ENCODE measurements at places on chromosomes 11 and 22. TPM values are rescaled to one million over a fixed set of nuclear protein-coding genes. Genes with fewer than 3 reads are reported as not detected.

UEVLD gene
- total RNA-seq: 46.7 TPM

MFNG gene
- 0.07 TPM for total RNA-seq

AKIP1 gene
- total RNA-seq: 66.6 TPM

MYOD1 gene
- 0.05 TPM for total RNA-seq

CYP2D6 gene
- not detected for total RNA-seq

CD3D gene
- not detected for total RNA-seq

MRGPRX4 gene
- not detected for total RNA-seq

ZBED5 gene
- total RNA-seq: 43.9 TPM

CST6 gene
- 0.20 TPM for total RNA-seq

HSD17B12 gene
- total RNA-seq: 110 TPM

C11orf24 gene
- 42.3 TPM for total RNA-seq

NADSYN1 gene
- total RNA-seq: 23.8 TPM

CHRM1 gene
- total RNA-seq: not detected

- peak; percentile 80 for DNase-seq
Observed at GRCh38 chr11:208181-208916, 841 bp downstream of the RIC8A start.

DNA sequence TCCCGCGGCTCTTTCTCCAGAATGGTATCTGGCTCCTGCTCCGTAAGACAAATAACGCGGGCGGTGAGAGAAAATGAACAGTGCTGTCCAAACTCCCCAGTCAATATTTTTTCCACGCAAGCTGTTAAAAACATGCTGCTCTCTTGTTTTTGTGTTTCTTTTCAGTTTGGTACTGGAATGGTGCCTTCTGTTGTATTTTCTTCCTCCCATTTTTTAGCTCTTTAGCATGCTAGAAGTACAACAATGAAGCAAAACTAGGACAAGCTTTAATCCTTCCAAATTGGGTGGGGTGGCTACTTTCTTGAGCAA is 599 bp upstream of the PPP2R1B start:
- no peak for DNase-seq

DNA sequence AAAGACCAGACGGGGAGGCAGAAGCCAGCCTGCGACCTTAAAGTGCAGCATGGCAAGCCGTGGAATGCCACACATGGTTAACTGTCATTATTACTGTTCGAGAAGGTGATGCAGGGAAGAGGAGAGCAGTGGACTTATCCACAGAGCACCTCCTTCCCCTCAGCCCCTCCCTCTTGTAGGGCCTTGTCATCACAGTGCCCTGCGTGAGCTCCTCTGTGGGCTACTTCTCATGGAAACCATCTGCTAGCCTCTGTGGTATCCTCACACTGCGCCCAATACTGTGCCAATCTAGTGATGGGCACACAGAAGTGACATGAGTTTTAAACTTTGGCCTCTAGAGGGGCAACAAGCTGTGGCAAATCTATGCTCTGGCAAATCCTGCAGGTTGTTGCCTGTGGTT is 18.2 kb upstream of the CCDC134 start:
- no peak for DNase-seq

GRCh38 chr11:83680321-83680720 is 394.2 kb upstream of the CCDC90B start:
- DNase-seq: no peak

- DNase-seq: no peak
Observed at GRCh38 chr11:106990331-106990730, 27.9 kb downstream of the GUCY1A2 start.

DNA sequence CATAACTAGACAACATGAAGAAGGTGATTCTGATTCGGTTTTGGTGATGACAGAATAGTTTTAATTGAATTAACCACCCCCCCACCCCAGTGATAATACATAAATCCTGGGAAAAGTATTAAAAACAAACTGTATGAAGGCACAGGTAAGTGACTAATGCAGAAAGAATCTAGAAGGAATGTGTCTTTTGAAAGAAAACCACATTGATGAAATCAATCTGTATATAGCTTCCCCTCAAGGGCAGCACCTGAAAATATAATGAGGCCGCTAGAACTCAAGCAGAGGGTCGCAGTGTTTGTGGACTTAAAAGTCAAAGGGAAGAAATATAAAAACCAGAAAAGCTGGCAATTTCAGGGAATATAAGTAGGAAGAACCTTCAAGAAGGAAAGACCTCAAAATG is 580.5 kb upstream of the CHORDC1 start:
- DNase-seq: no peak

DNA sequence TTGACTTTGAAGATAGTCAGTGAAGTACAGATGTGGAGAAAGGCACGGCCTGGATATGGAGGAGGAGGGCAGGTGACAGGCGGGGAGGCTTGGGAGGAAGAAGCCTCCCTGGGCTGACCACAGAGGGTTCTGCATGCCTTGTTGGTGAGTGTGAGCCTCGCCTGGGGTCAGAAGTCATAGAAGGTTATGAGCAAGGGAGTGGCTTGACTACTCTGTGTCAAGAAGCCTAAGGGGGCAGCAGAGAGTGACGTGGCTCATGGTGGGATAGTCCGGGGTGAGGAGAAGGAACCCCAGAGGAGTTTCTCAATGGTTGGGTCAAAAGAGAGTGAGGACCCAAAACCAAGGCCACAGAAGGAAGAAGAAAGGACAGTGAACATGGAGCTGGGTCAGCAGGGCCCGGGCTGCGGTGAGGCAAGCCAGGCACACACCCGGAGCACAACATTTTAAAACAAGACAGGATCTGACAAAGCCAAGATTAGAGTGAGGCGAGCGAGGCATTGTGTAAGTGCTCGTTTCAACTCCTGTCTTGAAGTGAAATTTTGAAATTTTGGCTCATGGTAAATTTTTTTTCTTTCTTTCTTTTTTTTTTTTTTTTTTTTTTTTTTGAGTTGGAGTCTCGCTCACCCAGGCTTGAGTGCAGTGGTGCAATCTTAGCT is 31.9 kb downstream of the PDGFB start:
- peak; percentile 85 for DNase-seq

- DNase-seq: peak; percentile 71
Observed at GRCh38 chr11:94705891-94706615, 62.1 kb upstream of the AMOTL1 start.

- DNase-seq: no peak
Observed at GRCh38 chr11:61903845-61904244, 12.5 kb upstream of the FADS3 start.

GRCh38 chr11:32002311-32002710 is 88.6 kb upstream of the RCN1 start:
- DNase-seq: no peak

- no peak for DNase-seq
Observed at GRCh38 chr22:44532552-44532951, 34.5 kb upstream of the RTL6 start.

GRCh38 chr11:35622070-35622469 is 3.8 kb downstream of the FJX1 start:
- peak; percentile 88 for DNase-seq

DNA sequence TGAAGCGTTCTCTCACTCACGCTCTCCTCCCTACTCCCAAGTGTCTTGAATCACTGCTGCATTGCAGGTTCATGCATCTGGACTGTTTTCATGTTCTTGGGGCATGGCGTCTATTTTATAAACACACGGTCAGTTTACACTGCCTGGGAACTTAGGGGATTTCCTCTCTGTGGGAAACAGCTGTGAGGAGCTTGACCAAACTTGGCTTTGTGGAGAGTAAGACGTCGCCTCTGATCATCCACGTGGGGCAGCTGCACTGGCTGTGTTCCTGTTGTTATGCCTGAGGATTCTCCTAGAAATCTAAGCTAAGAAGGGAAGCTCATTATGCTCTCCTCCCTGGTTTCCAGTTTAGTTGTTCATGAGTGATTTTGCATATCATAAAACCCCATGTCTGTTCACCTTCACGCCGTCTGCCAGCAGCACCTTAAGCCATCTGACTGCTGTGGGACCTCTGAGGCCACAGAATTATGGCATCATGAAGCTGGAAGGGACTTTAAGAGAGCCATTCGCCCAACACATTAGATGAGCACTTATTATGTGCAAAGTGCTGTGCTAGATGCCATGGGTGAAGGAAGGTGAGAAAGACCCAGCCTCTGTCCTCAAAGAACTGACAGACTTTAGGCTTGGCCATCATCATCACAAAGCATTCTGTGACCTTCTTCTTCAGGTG is 38.8 kb upstream of the POU2AF1 start:
- peak; percentile 62 for DNase-seq

DNA sequence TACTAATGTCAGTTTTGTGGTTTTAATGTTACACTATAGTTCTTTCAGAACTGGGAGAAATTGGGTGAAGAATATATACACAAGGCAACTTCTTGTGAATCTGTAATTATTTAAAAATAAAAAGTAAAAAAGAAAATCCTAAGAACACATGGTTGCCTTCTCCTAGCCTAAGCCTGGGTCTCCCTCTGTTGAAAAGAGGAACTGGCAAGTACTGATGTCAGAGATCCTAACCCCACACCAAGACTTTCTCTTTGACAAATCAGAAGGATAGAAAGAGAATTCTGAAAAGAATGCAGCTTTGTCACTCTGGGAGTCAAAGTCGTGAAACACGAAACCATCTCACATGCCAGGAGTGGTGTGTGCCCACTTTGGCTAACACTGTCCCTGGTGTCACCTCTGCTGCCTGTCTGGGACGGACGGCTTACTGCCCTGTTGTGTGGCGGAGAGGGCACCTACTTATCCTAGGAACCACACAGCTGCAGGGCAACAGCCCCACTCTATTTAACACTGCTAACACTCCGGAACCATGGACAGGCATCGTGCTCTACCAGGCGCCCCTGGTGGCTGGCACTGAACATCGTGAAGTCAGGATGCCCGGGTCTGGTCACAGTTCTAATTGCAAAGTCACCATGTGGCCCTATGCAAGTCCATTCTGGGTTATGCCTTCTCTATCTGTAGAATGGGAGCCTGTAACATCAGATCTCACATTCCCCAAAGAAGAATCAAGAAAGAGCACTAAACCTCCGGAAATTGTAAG is 108.7 kb upstream of the CD82 start:
- DNase-seq: no peak

- peak; percentile 72 for DNase-seq
Observed at GRCh38 chr11:79437278-79437980, 3.4 kb downstream of the TENM4 start.

DNA sequence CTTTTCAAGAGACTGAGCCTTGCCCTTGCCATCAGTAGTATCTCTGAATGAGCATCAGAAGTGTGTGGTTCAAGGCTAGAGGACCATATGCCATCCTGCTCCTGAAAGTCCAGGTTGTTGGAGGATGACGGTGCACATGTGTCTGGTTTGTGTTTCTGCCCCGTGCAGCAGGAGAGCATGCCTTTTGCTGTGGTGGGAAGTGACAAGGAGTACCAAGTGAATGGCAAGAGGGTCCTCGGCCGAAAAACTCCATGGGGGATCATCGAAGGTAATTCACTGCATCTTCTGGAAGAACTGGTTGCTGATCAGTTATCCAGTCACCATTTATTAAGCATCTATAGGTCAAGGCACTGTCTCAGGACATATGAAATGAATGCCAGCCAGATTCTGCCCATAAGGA is 6.1 kb upstream of the WBP2NL start:
- DNase-seq: no peak

DNA sequence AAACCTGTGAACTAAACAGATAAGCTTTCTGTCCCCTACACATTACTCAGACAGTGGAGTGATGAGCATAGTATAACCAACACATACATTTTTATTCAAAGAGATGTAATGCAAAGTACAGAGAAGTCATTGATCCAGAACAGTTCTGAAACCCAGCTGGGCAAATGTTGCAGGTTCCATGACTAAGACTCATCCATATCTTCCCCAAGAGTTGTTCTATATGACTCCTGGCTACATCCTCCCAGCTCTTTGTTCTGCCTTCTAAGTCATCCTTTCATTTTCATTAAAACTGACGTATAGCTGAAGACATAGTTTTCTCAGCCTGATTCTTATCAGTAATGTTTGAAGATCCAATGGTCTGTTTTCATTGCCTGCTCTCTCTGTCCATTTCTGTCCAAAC is 47.3 kb downstream of the PLAAT5 start:
- no peak for DNase-seq

DNA sequence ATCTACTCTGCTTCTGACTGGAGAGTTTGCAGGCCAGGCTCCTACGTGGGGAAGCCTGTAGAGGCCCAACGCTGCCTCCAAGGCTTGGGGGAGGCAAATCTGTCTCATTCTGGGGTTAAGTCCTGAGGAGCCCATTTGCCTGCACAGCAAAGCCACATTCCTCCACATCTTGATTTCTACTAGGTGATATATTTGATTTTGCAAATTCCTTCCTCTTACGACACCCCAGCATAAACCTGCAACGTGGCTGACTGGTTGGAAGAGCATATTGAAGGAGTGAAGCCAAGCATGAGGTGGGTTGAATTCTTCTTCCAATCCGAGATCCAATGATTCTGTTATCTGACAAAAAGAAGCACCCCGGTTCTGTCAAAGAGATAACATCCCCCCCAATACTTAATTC is 87.1 kb downstream of the FBXO7 start:
- DNase-seq: no peak

DNA sequence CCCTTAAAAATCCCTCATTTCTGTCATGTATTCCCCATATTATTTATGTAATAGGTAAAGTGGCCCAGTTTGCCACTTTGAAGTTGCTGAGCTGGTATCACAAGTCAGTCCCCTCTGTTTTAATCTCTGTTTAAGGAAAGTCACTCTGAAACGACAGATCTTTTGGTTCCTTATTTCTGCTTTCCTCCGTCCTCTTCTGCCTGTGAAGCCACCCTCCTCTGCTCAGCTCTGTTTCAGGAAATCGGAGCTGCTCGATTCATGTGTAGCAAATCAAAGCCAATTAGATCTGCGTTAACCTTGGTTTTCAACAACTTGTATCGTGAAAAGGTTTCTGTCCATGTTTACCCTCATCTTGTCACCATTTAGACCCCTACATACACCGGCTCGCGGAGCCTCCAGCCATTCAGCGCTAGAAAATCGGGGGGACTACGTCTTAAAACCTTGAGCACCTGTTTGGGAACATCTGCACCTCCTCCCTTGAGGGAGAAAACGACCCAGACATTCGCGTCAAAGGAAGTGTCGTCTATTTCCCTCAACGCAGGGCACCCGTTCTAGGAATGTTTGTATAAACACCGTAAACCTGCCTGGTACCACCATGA is 576 bp upstream of the SC5D start:
- DNase-seq: peak; percentile 13

DNA sequence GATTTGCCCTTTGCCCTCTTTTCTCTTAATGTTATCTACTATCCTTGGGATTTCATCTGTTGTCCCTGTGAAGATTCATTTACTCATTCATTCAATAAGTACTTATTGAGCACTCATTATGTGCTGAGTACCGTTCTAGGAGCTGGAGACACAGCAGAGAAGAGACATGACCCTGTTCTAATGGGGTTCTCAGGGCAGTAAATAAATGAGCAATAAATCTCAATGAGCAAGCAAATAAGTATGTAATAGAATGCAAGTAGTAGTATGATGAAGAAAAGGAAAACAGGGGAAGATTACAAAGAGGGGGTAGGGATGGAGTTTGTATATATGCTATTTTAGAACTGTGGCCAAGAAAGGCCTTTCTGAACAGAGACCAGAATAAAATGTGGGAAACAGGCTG is 34.2 kb upstream of the NRIP3 start:
- DNase-seq: peak; percentile 20

All from M059J (cell line).